ENCODE measurements at places on chromosomes 7 and 10.
A peak's percentile ranks its signal among the peaks of the same experiment; 100 is the strongest.

DNA sequence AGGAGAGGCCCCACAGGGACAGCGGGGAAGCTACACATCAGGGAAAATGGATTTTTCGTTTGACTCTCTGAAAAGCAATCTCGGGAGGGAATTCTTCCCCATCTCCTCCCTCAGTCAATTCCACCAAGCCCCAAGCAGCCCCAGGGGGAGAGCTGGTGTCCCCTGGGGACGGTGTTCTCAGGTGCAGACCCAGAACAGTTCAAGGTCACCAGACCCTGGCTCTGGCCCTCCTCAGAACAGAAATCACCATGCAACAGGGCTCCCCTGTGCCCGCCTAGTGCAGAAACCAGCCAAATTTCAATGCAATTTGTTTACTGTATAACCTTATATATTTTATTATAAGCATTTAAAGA, 34.1 kb downstream of the GSDME start:
- DNase-seq: no peak

DNA sequence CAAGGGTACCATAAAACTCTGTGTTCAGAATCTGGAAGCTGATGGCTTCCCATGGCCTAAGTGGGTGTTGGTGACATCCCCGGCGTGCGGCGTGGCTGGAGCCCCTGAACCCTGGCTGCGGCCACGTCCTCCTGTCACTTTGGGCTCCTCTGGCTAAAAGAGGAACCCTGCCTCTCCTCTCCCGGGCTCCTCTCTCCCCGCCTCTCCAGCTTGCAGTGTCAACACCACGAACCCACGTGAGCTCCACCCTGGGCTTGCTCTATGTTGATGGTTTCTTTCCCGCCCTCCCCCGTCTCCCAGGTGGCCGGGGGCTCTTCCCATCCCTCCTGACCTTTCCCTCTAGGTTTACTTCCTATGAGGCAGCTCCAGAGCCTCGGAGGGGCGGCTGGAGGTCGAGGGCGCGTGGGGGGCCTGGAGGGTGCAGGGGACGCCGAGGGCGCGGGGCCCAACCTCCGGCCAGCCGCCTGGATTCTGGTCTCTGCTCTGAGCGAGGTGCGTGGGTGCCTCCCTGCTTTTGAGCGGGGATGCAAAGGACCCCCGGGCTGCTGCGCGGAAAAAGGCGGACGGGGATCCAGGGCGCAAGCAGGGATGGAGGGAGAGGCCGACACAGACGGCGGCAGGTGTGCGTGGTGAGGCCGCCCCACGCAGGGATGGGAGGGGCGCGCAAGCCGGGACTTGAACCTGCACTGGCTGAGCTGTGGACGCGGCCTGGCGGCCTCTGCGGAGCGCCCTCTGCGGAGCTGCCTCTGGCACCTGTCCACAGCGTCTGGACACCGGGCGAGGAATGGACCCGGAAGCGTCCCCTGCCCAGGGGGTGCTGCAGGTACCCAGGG, 115.5 kb upstream of the DIP2C start:
- DNase-seq: no peak

GRCh38 chr10:7944537-7944936, 110.0 kb upstream of the GATA3 start:
- DNase-seq: no peak

DNA sequence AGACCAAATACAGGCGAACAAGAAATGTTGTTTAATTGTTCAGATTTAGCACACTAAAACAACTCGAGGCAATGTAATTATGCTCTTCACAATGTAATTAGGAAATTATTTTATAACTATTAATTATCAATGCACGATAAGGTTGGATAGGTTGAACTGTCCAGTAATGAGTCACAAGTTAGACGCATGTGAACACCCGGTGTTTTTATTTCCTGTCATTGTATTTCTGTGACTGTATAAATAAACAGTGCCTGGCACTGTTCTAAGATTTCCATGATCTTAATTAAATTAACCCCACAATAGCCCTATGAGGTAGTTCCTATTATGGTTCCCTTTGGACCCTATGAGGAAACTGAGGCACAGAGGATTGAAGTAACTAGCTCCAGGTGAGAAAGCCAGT, 26.2 kb downstream of the C10orf105 start:
- DNase-seq: no peak

GRCh38 chr7:1065585-1066241, 21.4 kb downstream of the GPR146 start:
- no peak for DNase-seq

- DNase-seq: no peak
Measured at GRCh38 chr10:96244354-96244753, 27.0 kb downstream of the BLNK start.

- DNase-seq: no peak
Measured at GRCh38 chr7:120583899-120584586, 273.9 kb downstream of the TSPAN12 start.

GRCh38 chr10:109895095-109895818, 28.1 kb downstream of the XPNPEP1 start:
- no peak for DNase-seq

DNA sequence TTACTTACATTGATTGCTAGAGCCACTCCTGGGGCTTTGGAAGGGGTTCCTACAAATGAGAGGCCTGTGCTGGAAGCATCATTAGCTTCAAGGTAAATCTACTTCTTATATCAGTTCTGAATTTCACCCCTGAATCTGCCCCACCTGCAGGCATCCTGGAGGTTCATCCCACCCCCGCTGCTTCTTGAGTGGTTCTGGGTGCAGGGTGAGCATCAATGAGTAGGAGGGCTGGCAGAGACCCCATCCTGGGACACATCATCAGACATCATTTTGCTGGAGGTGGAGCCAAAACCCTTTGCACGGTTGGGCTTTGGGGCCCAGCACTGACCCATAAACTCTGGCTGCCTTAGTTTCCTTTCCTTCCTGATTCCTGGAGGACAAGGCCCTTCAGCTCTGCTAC, 143.7 kb downstream of the PTPN20 start:
- DNase-seq: no peak

DNA sequence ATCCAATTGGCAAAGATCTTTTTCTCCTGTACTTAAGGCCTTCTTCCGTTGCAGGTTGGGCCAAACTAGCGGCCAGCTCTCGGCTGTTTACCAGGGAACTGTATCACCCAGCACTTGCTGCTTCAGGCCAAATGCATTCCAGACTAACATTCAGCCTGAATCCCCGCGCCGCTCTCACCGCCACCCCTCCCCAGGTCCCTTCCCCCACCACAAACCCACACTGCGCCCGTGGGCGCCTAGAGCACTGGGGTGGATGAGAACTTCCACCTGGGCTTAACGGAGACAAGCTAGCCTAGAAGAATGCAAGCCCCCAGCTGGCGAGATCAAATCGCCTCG, 676 bp downstream of the TCAF1 start:
- DNase-seq: no peak

DNA sequence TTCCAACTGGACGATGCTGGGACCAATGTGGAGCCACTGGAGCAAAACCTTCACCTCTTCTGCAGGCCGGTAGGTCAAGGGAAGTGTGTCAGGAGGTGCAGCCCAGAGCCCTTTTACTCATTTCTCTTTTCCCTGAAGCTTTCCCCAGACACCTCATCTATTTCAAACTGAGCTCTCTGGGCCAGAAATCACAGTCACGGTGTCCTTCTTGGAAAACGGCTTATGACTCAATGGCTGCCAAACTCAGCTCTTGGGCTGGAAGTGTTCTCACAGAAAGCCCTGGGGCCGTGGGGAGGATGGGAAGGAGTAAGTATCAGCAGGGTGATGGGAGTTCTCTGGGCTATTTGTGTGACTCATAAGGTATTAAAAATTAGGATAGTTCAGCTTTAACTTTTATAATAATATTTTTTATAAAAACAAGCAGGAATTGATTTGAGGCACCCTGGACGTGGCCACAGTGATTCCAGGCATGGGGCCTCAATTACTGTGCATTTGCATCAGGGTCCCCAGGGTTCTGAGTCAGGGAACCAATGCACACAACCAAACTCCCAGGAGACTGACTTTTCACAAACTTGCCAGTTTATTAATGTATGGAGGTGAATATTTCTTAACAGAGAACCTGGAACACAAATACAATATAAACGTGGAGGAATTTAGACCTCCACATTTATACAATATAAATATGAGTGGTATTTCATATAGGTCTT, 187.4 kb upstream of the TMEM72 start:
- peak; percentile 46 for DNase-seq

DNA sequence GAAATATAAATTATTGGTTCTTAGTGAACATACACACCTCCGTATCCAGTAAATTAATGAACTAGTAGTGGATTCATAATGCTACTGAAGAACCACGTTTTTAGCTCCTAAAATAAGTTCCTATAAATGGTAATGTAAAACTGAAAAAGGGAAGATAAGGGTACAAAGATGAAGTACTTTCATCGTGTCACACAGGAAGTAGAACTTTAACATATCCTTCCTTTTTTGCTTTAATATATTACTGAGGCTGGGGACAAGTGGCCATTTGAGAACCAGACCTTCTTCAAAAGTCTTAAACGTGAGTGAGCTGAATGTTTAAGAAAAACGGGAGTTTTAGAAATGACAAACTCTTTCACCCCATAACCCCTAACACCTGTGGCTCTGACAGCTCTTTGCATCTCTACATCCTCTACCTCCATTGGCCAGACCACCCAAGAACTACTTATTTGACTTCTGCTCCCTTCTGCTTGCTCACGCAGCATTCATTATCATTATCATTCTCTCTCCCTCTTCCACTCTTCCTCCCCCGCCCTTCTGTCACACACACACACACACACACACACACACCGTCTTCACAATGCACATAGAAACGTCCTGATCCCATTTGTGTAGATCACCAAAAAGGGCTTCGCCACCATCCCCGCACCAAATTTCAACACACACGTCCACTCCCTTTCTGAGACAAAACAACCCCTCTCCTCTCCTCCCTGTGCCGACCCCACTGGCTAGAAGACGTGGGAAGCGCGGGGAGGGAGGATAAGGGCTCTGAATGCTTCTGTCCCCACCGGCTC, 677 bp downstream of the SKAP2 start:
- DNase-seq: no peak

- no peak for DNase-seq
Measured at GRCh38 chr7:76330261-76330660, 27.8 kb downstream of the HSPB1 start.

DNA sequence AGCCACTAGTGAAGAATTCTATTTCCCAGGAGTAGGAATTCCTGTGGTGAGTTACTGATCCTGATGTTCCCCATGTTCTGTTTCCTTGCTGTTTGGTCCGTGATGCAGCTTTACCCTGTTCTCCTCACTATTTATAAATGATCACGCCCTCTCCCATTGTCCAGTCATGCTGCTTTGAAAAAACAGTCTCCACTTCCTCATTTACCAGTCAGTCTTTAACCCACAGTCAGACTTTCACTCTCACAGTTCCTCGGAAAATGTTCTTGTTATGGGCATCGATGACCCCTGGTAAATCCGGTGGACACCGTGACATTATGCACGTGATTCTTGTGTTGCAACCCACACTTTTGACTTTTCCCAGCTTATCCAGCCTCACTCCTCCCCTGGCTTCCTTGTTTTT, 14.4 kb downstream of the SCIN start:
- no peak for DNase-seq

GRCh38 chr10:109274681-109275080, 648.6 kb downstream of the XPNPEP1 start:
- no peak for DNase-seq

DNA sequence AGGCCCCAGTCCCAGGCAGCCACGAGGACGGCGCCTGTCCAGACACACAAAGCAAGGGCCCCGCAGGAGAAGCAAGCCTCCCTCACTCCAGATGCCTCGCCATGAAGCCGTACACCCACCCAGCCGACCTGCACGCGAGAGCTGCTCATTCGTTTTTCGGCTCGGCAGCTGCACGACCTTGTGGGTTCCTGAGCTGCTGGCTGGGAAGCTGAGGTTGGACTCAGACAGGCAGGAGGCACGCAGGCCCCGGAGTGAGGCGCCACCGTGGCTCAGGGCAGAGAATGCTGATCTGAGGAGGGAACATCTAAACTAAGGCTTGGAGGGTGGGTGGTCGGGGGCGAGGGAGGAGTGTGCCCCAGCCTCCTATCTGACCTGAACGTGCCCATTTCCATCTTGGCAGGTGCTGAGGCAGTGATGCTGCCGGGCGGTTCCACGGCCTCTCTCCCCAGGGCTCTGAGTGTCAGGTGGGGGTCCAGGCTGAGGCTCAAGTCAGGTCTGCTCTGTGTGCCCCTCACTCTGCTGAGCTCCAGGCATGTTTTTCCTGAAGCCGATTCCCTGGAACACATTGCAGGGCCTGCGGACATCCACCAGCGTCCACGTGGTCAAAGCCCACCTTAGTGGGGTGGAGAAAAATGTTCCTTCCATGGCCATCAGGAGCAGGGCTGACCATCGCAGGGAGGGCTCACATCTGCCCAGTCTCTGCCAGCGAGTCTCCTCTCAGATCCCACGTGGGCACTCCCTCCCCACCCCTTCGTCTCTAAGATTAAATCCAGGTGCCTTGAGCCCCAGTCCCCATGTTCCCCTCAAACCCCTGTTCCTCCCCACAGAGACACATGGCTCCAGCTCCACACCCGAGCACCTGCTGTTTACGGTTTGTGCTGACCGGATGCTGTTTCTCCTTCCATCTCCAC, 28.1 kb upstream of the FAM20C start:
- no peak for DNase-seq

DNA sequence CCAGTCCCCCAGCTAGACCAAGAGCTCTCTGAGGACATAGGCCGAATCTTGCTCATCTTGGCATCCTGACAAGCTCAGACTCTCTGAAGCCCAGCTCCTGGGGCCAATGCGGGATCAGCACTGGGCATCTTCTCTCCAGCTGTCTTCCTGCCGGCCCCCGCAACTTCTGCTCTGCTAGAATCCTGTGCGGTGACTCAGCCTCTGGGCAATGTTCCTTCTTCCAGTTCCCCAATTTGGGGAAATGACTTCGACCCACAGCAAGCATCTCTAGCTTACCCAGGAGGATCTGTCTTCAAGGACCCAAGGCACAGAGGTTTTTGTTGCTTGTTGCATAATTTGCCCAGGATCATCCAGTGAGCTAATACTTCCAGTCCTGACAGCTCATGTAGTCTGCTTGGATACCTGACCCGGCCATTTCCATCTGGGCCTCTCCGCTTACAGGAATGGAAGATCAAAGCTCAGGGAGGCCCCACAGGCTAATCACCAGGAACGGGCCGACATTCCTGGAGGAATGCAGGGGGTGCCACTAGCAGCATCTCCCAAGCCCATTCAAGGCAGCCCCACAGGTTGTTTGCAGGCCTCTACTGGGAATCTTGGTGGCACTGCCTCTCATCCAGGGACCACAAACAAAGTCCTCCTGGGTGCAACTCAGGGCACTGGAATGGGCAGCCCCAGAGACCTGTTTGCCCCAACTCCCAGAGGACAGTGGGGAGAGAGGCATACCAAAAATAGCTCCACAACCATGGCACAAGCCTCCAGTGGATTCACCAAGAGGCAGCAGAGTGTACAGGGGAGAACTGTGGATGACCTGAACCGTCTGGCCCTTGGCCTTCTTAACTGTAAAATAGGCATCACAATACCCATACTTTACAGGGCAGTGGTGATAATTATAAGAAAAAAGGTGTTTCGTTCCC, 151.9 kb downstream of the NEURL1 start:
- no peak for DNase-seq
